Islet precursor cell (in vitro differentiated cells): ENCODE measurements at places on chromosomes 13 and 19.

- DNase-seq: no peak
Observed at GRCh38 chr13:25819856-25820530, 231.8 kb downstream of the SHISA2 start.

DNA sequence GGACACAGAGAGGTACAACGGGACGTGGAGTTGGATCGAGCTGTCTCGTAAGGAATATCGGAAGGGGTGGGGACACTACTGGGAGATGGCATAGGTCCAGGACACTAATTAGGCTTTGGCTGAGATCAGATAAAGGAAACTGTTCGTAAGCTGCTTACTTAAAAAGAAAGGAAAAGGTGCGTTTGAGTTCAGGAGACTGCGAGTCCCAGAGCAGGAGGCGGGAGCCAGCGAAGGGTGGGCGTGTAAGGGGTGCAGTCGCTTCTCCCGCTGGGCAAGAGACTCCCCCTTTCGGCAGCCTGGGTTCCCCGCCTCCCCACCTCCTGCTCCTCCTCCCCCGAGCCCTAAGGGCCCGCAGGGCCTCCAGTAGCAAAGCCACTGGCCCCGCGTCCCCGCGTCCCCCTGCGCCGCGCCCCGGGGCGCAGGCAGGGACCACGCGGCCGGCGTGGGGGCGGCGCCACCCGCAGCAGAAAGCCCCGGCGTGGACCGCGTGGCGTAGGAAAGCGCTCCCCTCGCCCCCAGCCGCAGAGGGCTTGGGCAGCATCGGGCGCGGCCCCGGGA lies 547 bp downstream of the ABCC4 start:
- DNase-seq: peak; percentile 55

DNA sequence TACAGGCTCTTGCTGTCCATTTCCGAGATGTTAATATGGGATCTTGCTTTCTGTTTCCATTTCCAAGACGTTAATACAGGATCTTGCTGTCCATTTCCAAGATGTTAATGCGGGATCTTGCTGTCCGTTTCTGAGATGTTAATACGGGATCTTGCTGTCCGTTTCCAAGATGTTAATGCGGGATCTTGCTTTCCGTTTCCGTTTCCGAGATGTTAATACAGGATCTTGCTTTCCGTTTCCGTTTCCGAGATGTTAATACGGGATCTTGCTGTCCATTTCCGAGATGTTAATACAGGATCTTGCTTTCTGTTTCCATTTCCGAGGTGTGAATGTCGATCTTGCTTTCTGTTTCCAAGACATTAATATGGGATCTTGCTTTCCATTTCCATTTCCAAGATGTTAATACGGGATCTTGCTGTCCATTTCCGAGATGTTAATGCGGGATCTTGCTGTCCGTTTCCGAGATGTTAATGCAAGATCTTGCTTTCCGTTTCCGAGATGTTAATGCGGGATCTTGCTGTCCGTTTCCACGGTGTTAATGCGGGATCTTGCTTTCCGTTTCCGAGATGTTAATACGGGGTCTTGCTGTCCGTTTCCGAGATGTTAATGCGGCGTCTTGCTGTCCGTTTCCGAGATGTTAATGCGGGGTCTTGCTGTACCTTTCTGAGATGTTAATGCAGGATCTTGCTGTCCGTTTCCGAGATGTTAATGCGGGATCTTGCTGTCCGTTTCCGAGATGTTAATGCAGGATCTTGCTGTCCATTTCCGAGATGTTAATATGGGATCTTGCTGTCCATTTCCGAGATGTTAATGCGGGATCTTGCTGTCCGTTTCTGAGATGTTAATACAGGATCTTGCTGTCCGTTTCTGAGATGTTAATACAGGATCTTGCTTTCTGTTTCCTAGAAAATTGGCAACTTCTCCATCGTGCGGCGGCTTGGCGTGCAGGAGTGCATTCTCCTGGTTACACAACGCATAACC lies 38.3 kb downstream of the PEX11G start:
- DNase-seq: peak; percentile 69

GRCh38 chr13:96822895-96823294 lies 171.4 kb downstream of the OXGR1 start:
- DNase-seq: peak; percentile 76

DNA sequence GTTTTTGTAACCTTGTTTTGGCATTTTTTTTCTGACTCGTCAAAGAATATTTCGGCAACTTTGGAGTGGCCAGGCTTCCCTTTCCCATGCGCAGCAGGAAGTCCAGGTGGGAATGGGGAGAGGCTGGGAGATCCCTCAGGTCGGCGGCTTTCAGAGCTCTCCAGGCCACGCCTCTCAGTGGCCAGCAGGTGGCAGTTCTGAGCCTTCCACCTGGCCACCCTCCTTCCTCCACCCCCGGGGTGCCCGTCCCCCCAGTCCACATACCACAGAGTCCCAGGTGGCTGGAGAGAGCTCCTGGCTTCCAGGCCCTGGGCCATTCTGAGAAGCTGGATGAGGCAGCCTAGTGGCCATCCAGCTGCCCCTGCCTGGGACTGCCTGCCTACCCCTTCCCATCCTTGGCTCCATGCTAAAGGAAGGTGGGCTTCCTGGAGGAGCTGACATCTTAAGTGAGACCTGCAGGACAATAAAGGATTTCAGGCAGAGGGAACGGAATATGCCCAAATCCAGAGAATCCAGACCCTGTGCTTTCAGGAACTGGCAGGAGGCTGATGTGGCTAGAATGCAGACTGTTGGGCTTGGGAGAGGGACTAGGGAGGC lies 46.3 kb downstream of the CCNE1 start:
- peak; percentile 67 for DNase-seq

GRCh38 chr19:6412447-6413091 lies 12.0 kb downstream of the KHSRP start:
- DNase-seq: peak; percentile 78
